ENCODE measurements at places on chromosomes 5 and 9.

DNA sequence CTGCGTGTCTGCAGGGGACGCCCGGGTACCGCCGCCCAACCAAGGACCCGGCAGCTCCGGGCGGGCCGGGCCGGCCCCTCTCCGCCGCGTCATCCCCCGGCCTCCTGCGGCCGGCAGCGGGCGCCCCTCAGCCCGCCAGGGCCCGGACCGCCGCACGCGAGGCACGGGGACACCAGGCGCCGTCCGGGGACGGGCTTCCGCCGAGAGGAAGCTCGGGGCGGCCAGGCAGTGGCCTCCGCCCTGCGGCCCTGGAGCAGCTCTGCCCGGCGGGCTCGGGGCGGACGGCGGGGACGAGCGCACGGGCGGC, 373 bp downstream of the FBXW5 start:
- no peak for DNase-seq

DNA sequence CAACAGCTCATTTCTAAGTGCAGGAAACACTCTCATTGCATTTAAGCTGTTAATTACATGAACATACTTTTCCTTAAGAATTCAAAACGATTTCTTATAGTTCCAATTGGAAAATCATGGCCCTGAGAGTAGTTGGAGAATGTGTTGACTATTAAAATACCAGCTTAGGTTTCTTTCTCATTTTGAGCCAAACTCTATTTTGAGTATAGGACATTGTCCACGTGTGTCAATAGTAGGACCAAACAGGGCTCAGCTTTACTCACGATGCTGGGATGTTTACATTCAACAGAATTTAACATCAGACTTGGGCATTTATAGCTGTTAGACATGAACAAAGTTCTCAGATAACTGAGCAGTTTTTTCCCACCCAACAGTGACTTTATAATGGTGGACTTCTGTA, 39.6 kb downstream of the ADCY2 start:
- no peak for DNase-seq

GRCh38 chr5:160788102-160788660, 63.8 kb downstream of the ATP10B start:
- DNase-seq = no peak

DNA sequence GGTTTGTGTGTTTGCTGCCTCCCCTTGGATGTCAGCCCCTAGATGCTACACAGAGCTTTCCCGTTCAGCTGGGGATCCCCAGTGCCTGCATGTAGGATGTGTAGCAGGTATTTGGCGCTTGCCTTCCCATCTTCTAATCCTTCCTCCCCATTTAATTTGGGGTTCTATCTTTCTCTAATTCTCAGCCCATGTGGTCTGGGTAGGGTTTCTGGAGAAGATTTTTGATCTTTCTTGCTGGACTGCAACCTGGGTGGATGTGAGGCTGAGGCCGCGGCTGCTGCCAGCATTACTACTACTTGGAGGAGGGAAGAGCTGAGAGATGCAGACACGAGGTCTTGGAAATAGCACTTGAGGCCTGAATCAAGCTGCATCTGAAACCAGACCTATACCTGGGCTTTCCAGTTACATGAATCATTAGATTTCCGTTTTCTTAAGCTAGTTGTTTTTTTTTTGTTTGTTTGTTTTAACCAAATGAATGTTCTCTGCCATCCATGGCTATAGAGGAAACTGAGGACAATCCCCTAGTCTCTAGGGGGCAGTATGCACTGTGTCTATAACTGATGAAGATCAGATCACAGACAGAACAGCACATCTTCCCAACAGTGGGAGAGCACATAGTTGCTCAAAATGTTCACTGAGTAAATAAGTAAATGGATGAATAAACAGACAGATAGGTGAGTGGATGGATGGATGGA, 178.6 kb downstream of the FGF18 start:
- no peak for DNase-seq

DNA sequence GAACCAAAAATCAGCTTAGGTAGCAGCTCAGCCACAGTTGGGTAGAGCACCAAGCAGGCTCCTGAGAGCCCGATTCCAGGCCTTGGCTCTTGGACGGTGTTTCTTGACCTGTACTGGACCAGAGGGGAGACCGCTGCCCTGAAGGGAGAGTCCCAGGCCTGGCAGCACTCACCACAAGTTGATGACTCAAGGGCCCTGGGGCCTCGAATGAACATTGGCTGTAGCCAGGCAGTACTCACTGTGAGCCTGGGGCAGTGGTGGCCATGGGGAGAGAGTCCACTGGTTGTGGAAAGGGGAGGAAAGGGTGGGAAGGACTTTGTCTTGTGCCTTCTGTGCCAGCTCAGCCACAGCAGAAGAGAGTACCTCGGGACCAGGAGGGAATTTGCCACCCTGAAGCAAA, 166.1 kb downstream of the EDIL3 start:
- DNase-seq = no peak

GRCh38 chr5:160339406-160340130, 27.2 kb upstream of the CCNJL start:
- DNase-seq = no peak

DNA sequence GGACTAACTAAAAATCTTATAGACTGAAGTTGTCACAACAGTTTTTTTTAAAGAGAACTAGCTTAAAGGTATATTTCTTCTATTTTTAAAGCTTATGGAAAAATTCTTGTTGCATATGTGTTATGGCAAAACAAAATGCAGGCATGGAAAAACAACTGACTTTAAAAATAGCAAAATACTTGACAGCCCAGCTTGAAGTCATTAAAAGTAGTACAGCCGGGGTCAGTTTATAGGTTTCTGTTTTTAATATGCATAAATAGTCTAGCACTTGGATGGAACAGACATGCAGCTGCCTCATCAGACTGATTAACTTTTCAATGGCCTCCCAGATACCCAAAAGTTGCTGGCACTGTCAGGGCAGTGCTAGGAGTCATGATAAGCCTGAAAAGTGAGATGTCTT, 22.3 kb upstream of the ARL15 start:
- no peak for DNase-seq

- no peak for DNase-seq
These were observed 57.8 kb upstream of the C5orf46 start for GRCh38 chr5:147963948-147964693.

DNA sequence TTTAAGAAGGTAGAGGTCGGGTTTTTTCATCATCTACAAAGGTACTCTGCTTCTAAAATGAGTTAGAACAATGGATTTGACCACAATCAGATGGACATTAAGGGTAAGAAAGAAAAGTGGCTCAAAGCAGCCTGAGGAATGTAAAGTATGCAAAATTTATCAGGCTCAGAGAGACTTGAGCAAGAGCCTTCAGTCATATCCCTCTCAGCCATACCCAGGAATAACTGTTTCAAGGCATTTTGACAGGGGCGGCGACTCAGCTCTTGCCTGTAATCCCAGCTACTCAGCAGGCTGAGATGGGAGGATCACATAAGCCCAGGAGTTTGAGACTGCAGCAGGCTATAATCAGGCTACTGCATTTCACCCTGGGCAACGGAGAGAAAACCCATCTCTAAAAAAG, 38.8 kb upstream of the ANXA2R start:
- DNase-seq = no peak

- DNase-seq = no peak
These were observed 637.1 kb upstream of the RIOK2 start for GRCh38 chr5:97820138-97820537.
